ENCODE measurements at places on chromosomes 4 and X.

- no peak for DNase-seq
Observed at GRCh38 chr4:108662629-108663028, 12.2 kb downstream of the OSTC start.

DNA sequence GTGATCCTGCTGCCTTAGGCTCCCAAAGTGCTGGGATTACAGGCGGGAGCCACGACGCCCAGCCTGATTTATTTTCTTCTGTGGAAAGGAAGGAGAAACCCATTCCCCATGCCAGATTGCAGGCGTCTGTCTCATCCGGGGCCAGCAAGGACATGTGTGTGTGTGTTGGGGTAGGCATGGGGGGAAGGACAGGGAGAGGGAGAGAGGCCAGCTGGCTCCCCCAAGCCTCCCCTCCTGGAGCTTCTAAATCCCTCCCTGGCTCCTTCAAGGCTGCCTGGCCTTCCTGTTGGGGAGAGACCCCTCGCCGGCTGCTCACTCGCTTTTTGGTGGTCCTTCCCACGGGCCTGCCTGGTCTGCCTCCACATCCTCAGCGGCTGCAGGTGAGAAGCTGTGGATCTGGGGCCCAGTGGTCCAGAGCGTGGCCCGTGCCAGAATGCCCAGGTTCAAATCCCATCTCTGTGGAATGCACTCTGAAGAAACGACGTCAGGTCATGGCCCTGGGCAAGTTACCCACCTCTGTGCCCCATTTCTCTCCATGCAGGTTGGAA is 1.3 kb upstream of the PLXNB3 start:
- DNase-seq, result no peak

DNA sequence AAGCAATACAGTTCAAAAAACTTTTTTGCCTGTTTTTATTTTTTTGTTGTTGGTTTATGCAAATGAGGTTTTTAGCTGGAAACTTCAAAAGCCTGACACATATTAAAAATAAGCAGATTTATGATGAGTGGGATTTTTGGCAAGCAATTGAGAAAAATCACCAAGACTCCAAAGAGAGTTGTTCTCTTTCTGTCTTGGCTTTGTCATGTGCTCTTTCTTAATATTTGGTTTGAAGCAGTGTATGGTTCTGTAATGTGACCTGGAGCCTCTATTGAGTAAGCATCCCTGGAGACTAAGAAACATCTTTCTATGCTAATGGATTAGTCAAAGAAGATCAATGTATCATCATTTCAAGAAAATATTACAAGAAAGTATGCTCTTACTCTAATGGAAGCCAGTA is 11.7 kb downstream of the TRIM2 start:
- no peak for DNase-seq

GRCh38 chr4:78829296-78829695 is 53.1 kb downstream of the BMP2K start:
- DNase-seq, result no peak

DNA sequence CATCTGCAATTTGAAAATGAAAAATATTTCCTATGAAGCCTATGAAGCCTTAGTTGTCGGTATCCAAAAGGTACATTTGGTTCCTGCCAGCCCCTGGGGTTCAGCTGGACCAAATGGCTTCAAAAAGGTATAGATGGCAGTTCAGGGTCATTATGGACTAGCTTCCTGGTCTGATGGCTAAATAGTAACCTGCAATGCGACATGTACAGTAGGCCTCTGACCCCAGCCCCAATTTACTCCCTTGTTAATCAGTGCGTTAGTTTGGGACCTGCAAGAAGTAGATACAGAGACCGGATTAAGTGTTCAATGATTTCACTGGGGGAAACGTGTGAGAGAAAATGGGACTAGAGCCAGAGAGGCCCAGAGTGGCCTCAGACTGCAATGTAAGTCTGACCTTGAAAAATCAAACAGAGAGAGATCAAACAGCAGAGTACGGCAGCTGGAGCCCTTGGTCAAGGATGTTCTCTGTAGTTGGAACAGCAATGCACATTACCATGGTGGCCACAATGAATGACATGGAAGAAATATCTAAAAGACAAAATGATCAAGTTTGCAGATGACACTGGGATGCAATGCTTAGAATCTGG is 115.0 kb upstream of the MBNL3 start:
- DNase-seq, result no peak

GRCh38 chr4:149173241-149174013 is 642.2 kb downstream of the IQCM start:
- DNase-seq, result no peak

DNA sequence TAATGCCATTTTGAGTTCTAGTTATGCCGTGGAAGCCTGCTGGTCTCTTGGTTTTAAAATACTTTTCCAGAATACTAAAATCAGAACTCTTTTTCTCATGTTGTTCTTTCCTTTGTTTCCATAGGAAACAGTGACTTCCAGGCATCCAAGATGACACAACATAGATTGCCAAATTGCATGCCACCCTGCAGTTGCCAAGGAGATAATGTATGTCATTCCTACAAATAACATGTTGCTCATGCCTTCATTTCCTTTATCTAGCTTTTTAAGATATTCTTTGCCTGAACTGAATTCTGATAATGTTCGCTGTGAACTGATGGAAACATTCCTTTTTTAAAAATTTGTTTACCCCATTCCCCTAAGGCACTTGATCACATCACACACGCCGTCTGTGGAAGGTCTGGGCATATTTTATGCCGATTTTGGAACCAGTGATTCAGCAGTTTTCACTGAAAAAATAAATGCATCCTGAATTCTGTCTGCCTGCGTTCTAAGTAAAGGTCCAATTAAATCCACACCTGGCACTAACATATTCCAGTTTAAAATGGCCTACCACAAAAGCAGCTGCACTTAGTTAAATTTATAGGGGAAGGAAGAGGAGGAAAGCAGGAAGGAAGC is 38.0 kb upstream of the COX7B2 start:
- no peak for DNase-seq

- DNase-seq, result no peak
Observed at GRCh38 chrX:107505223-107505622, 55.8 kb downstream of the FRMPD3 start.

- DNase-seq, result no peak
Observed at GRCh38 chr4:41820473-41820872, 71.9 kb upstream of the PHOX2B start.

GRCh38 chr4:78923464-78924312 is 15.6 kb downstream of the PAQR3 start:
- no peak for DNase-seq

DNA sequence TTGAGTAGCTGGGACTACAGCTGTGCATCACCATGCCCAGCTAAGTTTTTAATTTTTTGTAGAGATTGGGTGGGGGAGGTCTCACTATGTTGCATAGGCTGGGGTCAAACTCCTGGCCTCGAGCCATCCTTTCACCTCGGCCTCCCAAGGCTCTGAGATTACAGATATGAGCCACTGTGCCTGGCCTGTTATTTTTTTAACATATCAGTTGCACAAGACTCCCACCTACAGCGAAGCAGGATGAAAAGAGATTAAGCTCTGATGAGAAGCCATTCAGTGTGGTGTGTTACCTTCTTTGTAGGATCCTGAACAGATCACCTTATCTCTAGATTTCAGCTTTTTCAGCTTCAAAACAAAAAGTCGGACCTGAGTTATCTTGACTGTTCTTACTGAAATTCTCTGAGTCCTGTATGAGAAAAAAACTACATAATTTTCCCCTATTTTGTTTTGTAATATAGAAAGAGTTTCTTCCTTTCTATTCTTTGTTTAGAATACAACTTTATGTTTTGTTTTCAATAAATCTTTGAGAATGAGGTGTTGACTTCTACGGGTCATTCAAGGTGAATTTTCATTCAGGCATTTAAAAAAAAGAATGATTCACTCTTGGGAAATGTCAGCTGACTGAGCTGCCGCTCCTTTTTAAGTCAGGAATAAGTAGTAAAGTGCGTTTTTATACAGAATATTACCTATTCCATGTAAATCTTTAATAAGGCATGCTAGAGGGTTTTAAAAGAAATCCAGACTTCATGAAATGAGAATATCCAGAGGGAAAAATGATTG is 134.6 kb downstream of the ARSF start:
- no peak for DNase-seq

GRCh38 chrX:11778230-11778629 is 20.2 kb downstream of the MSL3 start:
- DNase-seq, result no peak

- no peak for DNase-seq
Observed at GRCh38 chrX:84469226-84469625, 33.0 kb downstream of the HDX start.

- no peak for DNase-seq
Observed at GRCh38 chr4:87881115-87881514, 48.3 kb downstream of the MEPE start.

GRCh38 chrX:136376713-136377112 is 76.0 kb downstream of the ADGRG4 start:
- peak; percentile 48 for DNase-seq

Measured in activated CD4-positive, alpha-beta T cell treated with anti-CD3 and anti-CD28 coated beads, Interleukin-2, Interleukin-4, amounts not matched to agents 100 ng/mL and 50 ng/mL, durations not matched to agents 16 hours and 8 hours (primary cell).